Left ventricle myocardium inferior (tissue), 1 donor: ENCODE measurements at places on chromosomes 1 and 21. TPM values are rescaled to one million over a fixed set of nuclear protein-coding genes. Genes with fewer than 3 reads are reported as not detected.

Gene GJC2
- 1.0 TPM for total RNA-seq

Gene SLC2A5
- 4.2 TPM for total RNA-seq

Gene IL19
- not detected for total RNA-seq

Gene SMPDL3B
- total RNA-seq: not detected

Gene BTBD19
- total RNA-seq: 3.5 TPM

- H3K36me3 ChIP-seq: no peaks in the 10 kb centered on the region
- H3K27me3 ChIP-seq: peaks cover 85% of the 10 kb centered on the region
- H3K4me1 ChIP-seq: no peaks in the 10 kb centered on the region
Observed at GRCh38 chr1:165144757-165145397, 211.6 kb downstream of the LMX1A start.

DNA sequence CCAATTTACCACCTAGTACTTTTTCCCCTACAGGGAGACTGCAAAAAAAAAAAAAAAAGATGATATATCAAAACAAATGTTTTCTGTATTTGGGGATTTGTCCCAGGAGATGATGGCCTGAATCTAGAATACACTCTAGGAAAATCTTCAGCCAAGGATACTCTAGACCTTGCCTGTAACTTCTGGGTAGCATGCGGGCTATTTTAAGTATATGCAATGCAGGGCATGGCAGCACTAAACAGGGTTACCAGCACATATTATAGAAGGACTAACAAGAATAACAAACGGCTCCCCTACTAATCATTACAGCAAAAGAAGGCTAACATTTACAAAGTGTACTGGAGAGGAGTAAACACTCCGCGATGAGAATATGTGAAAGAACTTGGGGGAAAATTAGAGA is 109.6 kb downstream of the GPATCH2 start:
- peaks cover 34% of the 10 kb centered on the region for H3K4me1 ChIP-seq
- no peak overlapping the region for H3K4me3 ChIP-seq
- H3K27ac ChIP-seq: no peak overlapping the region
- H3K36me3 ChIP-seq: no peaks in the 10 kb centered on the region
- no peaks in the 10 kb centered on the region for H3K27me3 ChIP-seq

GRCh38 chr1:168134642-168135041 is 2.1 kb downstream of the GPR161 start:
- peaks cover 20% of the 10 kb centered on the region for H3K4me1 ChIP-seq
- peaks cover 24% of the 10 kb centered on the region for H3K27me3 ChIP-seq
- H3K36me3 ChIP-seq: no peaks in the 10 kb centered on the region
- peak overlapping the region; percentile 77 for H3K4me3 ChIP-seq

DNA sequence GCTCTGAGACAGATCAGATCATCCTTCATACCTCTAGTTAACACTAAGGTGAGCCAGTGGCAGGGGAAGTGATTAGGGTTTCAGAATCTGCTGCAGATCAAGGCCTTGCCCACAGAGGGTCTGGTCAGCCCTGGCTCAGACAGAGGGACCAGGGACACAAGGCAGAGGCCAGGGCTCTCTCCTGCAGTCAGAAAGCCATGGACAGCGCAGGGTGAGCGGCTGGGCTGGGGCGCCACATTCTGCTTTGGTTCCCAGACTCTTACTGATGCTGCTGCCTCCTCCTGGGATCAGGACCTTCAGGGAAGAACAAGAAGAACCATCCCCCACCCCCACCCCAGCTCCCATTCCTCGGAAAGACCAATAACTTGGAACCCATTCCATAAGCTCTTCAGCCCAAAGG is 43.1 kb downstream of the GPR161 start:
- H3K4me1 ChIP-seq: no peaks in the 10 kb centered on the region
- H3K27me3 ChIP-seq: no peaks in the 10 kb centered on the region
- DNase-seq: no peak
- peaks cover 4% of the 10 kb centered on the region for H3K36me3 ChIP-seq
- H3K4me3 ChIP-seq: no peak overlapping the region
- no peak overlapping the region for H3K27ac ChIP-seq

DNA sequence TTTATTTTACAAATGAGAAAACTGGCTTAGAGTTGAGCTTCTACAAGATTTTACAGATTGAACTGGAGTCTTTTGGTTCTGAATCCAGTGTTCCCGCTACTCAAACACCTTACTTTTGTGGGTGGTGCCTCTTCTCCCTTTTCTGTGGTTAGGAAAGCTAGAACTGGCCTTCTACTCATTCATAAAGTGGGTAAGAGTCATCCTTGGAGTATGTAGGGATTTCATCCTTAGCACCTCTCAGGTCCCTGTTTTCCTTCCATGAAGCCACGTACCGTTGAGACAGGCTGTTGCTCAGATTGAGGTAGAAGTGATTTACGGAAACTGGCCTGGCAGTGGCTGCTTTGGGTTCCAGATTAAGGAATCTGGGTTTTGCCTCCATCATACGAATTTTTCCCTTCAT is 35.8 kb downstream of the WNT4 start:
- H3K4me3 ChIP-seq: no peak overlapping the region
- H3K36me3 ChIP-seq: no peaks in the 10 kb centered on the region

DNA sequence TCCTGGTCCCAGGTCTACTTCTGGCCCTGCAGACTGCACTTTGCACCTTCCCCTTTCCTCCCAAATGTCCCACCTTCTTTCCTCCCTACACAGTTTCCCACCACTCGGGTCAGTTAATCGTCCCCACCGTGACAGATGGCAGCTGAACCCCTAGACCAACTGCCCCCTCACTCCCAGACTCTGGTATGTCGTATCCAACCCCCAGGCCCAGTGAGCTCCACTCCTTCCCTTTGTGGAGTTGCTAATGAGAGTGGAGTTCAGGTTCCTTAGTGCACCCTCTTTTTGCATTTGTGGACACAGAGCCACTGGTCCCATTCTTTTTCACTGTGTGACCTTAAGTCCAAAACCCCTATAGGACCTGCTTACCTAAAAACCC is 1.8 kb downstream of the MAN1C1 start:
- no peaks in the 10 kb centered on the region for H3K27me3 ChIP-seq
- peak overlapping the region; percentile 87 for H3K27ac ChIP-seq
- peak overlapping the region; percentile 96 for H3K4me3 ChIP-seq
- H3K4me1 ChIP-seq: peaks cover 79% of the 10 kb centered on the region
- no peaks in the 10 kb centered on the region for H3K36me3 ChIP-seq

DNA sequence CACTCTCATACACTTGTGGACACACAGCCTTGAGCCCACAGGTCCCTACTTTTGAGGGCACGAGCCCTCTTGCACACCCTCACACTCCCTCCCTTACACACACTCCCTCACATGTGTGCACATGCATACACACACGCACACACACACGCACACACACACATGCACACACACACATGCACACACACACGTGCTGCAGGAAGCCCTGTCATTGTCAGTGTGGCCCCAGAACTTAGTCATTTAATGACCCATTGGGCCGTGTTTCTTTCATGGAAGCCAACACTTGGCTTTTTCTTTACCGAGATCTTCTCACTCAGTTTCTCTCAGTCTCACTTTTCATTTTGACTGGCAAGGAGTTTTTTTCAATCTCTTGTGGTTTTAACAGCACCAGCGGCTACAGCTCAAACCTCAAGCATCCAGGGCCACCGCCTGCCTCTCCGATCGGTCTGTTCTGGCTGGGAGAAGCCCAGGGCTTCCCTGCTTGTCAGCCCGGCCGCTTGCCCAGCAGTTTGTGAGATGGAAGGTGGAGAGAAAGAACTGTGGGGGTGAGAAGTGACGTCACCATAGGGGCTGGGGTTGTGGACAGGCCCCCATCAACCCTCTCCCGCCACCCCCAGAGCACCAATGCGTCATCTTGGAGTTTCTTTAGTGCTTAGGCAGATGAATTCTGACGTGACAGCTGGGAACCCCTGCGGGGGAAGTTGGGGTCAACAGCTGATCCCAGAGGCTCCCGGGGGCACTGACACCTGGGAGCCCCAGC is 15.8 kb upstream of the TNFRSF8 start:
- H3K4me1 ChIP-seq: peaks cover 9% of the 10 kb centered on the region
- no peaks in the 10 kb centered on the region for H3K36me3 ChIP-seq
- no peak overlapping the region for H3K27ac ChIP-seq
- no peak overlapping the region for H3K4me3 ChIP-seq
- H3K27me3 ChIP-seq: peaks cover 21% of the 10 kb centered on the region

- DNase-seq: no peak
- H3K27ac ChIP-seq: no peak overlapping the region
- H3K4me1 ChIP-seq: peaks cover 55% of the 10 kb centered on the region
Observed at GRCh38 chr1:176199707-176200106, 7.4 kb downstream of the COP1 start.

- no peaks in the 10 kb centered on the region for H3K36me3 ChIP-seq
- H3K27me3 ChIP-seq: peaks cover 10% of the 10 kb centered on the region
- H3K4me1 ChIP-seq: no peaks in the 10 kb centered on the region
- H3K4me3 ChIP-seq: no peak overlapping the region
- DNase-seq: no peak
Observed at GRCh38 chr1:4307468-4307845, 347.0 kb upstream of the AJAP1 start.

GRCh38 chr1:240526312-240526711 is 85.6 kb downstream of the GREM2 start:
- H3K36me3 ChIP-seq: no peaks in the 10 kb centered on the region
- H3K27ac ChIP-seq: no peak overlapping the region
- H3K4me3 ChIP-seq: no peak overlapping the region
- no peak for DNase-seq
- no peaks in the 10 kb centered on the region for H3K27me3 ChIP-seq

DNA sequence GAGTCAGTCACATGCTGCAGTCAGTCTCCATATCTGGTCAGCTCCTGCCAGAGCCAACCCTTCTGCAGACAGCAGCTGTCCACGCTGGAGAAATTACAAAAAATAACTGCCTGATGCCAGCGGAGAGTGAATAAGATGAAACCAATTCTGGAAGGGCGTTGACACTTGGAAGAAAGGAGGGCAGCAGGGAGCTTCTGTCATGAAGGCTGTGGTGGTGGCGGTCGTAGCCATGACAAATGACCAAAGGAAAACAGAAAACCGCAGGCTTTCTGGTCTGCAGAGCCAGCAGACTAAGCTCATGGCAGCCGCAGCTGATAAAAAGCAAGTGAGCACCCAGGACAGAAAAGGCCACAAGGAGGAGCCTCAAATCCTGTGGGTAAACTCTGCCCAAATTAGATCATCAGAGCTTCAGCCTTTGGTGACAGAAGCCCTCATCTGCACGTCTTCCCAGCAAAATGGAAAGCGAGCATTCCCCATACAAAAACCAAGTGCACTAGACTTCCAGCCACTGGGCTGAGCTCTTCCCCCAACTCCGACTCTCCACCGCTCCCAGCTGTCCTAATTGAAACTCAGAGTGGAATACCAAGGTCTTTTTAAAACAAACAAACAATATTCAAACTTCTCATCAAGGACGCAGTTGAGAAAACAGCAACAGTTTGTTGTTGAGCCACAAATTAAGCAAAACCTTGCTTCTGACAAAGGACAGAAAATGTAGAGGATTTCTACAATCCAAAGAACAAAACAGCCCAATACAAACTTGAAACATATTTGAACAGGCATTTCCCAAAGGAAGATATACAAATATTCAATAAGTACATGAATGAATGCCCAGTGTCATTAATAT is 28.7 kb downstream of the RSPH1 start:
- no peak overlapping the region for H3K27ac ChIP-seq
- H3K36me3 ChIP-seq: no peaks in the 10 kb centered on the region
- H3K4me1 ChIP-seq: peaks cover 7% of the 10 kb centered on the region
- peaks cover 13% of the 10 kb centered on the region for H3K27me3 ChIP-seq
- DNase-seq: no peak
- peak overlapping the region; percentile 27 for H3K4me3 ChIP-seq
